PC-3 (cell line): ENCODE measurements at places on chromosomes 5 and 9. TPM values are rescaled to one million over a fixed set of nuclear protein-coding genes. Genes with fewer than 3 reads are reported as not detected.

GRCh38 chr9:21831841-21832509, 29.5 kb downstream of the MTAP start:
- DNase-seq, result peak; percentile 59

GRCh38 chr5:81835814-81836367, 85.0 kb upstream of the SSBP2 start:
- DNase-seq, result no peak

- DNase-seq, result peak; percentile 93
These were observed 62.0 kb downstream of the ANKH start for GRCh38 chr5:14809369-14810155.

DNA sequence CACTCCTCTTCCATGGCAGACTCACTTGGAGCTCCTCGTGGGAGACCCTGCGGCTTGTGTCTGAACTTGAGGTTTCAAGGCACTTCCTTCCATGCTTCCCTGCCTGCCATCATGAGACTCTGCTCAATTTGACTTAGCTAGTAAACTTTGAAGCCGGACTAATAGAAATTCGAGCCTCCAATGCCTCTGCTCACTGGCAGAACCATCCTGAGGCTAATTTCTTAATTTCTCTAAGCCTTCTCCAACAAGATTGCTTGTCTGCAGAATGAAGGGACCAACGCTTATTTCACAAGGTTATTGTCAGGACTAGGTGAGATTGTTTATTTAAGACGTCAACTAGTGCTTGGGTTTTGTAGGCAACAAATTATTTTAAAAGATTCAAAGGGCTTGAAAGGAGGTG, 3.2 kb downstream of the POU4F3 start:
- DNase-seq, result no peak

- DNase-seq, result no peak
These were observed 5.0 kb downstream of the LCN1 start for GRCh38 chr9:135526089-135526729.

GRCh38 chr5:57937501-57938173, 455.0 kb upstream of the ACTBL2 start:
- no peak for DNase-seq

DNA sequence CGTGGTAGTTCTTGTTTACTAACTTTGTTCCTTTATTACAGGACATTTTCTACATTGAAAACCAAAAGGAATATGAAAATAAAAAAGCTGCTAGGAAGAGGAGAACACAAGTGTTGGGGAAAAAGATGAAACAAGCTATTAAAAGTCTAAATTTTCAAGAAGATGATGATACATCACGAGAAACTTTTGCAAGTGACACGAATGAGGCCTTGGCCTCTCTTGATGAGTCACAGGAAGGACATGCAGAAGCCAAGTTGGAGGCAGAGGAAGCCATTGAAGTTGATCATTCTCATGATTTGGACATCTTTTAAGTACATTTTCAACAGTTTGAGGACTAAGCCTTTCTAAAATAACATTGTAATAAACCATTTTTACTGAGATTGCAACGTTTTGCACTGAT, 23.8 kb downstream of the PHAX start:
- DNase-seq, result peak; percentile 66

- DNase-seq, result no peak
These were observed 363 bp downstream of the ZNF454 start for GRCh38 chr5:178941361-178941760.

GRCh38 chr9:98516205-98516896, 192.4 kb downstream of the GABBR2 start:
- DNase-seq, result no peak

GRCh38 chr5:132005591-132005990, 5.9 kb downstream of the ACSL6 start:
- DNase-seq, result no peak

GRCh38 chr9:114718801-114719221, 36.8 kb upstream of the TEX48 start:
- DNase-seq, result peak; percentile 95

The C9 gene
- total RNA-seq, result not detected in 2 replicates

The TMEM252 gene
- total RNA-seq, result not detected in 2 replicates

The PLAC8L1 gene
- 0.95 TPM in 1 of 2 replicates, not detected in the other for total RNA-seq

The CTNND2 gene
- total RNA-seq, result 1.8 and 5.9 TPM in 2 replicates

The S1PR3 gene
- total RNA-seq, result 8.4 and 10.0 TPM in 2 replicates

The MCCC2 gene
- total RNA-seq, result 31.7 and 32.2 TPM in 2 replicates

The ORM2 gene
- total RNA-seq, result not detected in 2 replicates

The C9orf50 gene
- total RNA-seq, result not detected in 2 replicates
